ENCODE measurements at places on chromosomes 12 and 14.

- no peak for DNase-seq
Observed at GRCh38 chr12:79409562-79409961, 281.2 kb downstream of the PAWR start.

- DNase-seq: no peak
Observed at GRCh38 chr14:96519970-96520369, 17.8 kb downstream of the PAPOLA start.

- DNase-seq: no peak
Observed at GRCh38 chr12:44544018-44544417, 332.1 kb downstream of the NELL2 start.

DNA sequence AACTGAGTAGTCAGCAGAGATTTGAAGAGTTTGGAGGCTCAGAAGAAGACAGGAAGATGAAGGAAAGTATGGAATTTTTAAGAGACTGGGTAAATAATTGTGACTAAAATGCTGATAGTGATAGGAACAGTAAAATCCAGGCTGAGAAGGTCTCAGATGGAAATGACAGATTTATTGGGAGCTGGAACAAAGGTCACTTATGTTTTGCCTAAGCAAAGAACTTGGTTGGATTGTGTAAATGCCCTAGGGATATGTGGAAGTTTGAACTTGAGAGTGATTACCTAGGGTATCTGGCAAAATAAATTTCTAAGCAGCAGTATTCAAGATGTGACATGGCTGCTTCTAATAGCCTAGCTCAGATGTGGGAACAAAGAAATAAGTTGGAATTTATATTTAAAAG, 180.9 kb downstream of the TRHDE start:
- DNase-seq: no peak

GRCh38 chr14:55832974-55833373, 253.0 kb downstream of the KTN1 start:
- DNase-seq: no peak

DNA sequence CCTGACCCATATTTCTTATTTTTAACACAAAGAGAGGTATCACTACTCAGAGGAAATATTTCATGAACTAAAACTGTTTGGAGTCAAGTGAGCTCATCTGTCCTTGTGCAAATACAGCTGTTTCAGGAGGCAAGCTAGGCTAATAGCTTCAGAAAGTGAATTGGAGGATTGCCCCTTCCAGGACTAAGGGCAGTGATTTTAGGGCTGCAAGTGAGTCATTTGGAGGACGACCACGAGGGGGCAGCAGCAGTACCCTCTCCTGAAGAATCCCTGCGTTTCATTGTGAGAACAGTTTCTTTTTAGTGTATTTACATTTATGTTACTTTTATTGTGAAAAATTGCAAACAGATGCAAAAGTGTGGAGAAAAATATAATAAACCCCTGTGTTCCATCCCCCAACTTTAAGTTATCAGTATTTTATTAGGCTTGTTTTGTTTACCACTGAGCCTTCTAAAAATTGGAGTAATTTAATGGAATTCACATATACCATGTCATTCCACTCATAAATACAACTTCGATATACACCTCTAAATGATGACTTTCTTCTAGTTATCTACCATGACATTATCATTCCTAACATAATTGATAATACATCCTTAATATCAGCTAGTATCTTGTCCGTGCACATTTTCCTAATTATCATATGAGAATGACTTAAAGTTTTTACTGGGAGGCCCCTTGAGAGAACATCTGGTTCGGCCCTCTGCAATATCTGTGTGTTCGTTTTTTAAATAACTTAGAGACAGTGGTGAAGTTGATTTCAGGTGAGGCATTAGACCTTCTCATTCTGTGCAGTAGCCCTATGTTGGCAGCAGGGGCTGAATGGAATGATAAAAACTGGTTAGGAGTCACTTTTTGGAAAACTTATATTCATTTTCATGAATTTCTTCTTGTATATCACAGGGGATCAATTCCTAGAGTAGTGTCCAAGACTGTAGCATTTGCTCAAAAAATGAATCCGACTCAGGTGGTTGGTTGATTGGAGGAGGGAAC, 13.7 kb downstream of the FOXJ2 start:
- DNase-seq: peak; percentile 86

GRCh38 chr14:27528328-27528727, 930.5 kb upstream of the NOVA1 start:
- no peak for DNase-seq

DNA sequence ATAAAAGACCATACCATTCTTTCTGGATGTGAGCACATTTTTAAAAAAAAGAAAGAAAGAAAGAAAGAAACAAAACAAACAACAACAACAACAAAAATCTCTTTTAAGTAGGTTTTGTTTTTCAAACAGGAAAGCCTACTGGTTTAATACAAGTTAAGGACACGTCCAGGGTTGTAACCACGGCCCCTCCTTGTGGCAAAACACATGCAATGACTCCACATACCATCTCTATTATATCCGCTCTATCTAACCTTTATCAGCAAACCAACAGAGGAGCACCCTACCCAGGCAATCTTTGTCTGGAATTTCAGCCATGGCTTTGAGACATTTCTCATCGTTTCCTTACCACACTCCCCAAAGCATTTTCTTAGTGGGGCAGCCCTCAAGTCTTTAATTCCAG, 360.5 kb upstream of the TMPO start:
- no peak for DNase-seq

DNA sequence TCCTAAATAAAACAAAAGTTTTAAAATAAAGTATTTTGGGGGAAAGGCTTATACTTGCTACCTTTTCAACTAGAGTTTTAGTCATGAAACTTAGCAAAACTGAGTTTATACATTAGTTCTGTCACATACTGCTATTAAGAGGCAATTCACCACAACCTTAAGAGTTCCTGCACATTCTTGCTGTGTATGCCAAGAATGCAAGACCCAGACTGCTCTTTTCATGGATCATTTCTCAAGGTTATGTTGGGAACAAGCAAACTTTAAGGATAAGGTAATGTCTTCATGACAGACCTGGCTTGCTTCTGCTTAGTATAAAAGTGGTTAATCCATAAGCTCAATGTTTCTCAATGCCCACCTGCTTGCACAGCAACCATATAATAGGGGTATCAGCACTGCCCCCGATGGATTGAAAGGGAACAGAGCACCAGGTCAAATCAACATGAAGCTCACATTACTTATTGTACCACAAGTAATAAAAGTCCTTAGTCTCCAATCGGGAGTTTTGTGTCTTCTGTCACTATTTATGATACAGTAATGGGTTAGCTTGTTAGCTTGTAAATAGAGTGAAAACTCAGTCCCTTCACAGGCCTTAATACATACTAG, 67.6 kb downstream of the KIF21A start:
- no peak for DNase-seq

Measured in stimulated activated naive CD8-positive, alpha-beta T cell treated with anti-CD3 and anti-CD28 coated beads, Interleukin-15, Interleukin-2, amounts not matched to agents 100 U/mL and 50 U/mL, for 24 hours (primary cell).